ENCODE measurements at places on chromosomes 4 and X.

DNA sequence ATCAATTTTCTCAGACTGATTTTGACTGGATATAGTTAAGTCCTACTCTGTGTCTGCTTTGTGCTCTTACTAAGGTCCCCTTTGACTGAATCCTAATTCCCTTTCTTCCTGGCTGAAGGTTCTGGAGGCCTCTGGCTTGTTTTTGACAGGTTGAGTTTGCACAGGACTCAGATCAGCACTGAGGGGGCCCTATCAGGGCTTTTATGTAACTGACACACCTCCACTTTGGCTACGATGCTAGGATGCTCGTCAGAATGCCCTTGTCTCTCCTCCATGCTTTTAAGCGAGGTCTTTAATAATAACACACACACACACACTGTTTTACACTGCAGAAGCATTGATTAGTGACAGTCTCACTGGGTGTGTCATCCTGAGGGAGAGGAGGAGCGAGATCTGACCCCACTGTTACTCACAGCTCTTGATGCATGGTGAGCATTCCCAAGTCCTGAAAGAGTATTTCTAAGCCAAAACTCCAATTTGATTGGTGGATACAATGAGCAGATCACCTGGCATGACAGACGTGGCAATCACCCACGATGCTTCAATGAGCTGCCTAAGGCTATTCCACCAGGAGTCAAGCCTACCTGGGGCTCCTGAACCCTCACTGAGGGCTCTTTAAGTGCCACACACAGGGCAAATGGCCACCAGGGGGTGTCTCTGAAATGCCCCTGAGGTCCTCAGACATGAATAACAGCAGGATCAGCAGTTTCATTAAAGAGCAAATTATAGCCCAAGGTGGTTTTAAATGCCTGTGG lies 130.4 kb upstream of the CPEB2 start:
- DNase-seq = no peak

GRCh38 chrX:154322890-154323289 lies 27.3 kb downstream of the TKTL1 start:
- no peak for DNase-seq

- peak; percentile 45 for DNase-seq
Observed at GRCh38 chr4:33060674-33061542, 2340.7 kb downstream of the PCDH7 start.

DNA sequence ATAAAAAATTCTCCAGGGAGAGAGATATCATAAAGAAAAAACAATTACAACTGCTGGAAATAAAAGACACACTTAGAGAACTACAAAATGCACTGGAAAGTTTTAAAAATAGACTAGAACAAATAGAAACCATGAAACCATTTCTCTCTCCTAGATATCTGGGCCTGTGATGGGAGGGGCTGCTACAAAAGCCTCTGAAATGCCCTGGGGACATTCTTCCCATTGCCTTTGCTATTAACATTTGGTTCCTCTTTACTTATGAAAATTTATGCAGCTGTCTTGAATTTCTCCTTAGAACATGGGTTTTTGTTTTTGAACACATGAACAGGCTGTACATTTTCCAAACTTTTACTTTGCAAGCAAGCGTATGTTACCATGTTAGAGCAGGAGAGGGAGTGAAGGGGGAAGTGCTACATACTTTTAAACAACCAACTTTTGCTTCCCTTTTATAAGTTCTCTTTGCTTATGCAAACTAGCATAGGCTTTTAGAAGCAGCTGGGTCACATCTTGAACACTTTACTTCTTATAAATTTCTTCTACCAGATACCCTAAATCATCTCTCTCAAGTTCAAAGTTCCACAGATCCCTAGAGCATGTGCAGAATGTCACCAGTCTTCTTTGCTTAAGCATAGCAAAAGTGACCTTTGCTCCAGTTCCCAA lies 47.9 kb upstream of the PACRGL start:
- DNase-seq = no peak

DNA sequence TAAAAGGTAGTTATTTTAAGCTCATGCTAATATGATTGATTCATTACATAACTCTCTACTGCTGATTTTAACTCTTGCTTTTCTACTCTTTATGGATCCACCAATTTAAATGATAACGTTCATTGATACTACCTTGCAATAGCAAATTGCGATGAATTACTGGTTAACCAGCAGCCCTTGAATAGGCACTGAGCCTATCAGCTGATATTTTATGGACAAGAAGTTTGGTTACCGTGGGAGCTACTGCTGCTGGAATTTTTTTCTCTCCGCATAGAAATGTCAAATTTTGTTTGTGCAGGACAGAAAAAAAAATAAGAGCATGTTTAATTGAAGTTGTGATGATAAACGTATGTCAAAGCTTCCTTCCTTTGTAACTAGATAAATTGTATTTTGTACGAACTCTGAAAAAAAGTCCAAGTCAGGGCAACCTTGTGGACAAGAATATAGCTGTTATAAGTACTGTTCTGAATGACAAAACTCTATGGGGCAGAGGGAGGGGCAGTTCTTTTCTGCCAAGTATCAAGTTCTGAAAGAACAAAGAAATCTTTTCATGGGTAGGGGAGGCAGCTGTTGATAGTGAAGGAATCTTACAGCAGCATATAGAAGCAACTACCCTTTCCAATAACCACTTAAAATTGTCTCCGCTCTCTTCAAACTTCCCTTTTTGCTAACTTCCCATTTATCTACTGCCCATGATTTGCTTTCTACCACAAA lies 434.9 kb upstream of the PABPC4L start:
- DNase-seq = no peak
